ENCODE measurements at places on chromosomes 6 and 20.
A peak's percentile ranks its signal among the peaks of the same experiment; 100 is the strongest.

GRCh38 chr20:41538810-41539596 is 79.2 kb downstream of the CHD6 start:
- no peak for DNase-seq

DNA sequence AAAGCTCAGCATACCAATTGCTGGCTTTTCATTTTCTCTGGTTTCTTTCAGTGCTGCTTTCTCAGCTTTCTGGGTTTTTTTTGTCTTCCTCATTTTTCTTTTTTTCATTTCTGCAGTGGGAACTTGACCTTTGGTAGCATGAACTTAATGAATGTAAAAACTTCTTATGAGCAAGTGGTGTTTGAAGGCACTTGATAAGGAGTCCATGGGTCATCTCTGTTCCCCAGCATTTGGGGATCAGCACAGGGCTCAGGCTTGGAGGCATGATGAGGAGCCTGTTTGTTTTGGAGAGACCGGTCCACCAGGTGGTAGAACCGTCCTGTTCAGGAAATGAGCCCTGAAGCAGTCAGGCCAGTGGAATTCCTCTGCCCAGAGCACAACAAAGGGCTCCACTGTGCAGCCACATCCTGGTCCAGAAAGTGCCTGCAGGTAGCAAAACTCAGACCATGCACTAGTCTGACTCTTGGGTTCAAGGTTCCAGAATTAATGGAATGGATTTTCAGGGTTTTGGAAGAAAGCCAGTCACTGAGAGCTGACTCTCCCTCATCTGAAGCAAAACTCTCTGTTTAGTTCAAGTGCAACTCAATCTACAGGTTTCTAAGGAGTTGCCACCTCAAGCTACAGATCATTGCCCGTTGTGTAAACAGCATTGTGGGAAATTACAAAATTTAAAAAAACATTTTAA is 52.3 kb upstream of the ADGRF1 start:
- DNase-seq: peak; percentile 52

GRCh38 chr20:50996901-50997865 is 25.7 kb downstream of the KCNG1 start:
- DNase-seq: peak; percentile 71

DNA sequence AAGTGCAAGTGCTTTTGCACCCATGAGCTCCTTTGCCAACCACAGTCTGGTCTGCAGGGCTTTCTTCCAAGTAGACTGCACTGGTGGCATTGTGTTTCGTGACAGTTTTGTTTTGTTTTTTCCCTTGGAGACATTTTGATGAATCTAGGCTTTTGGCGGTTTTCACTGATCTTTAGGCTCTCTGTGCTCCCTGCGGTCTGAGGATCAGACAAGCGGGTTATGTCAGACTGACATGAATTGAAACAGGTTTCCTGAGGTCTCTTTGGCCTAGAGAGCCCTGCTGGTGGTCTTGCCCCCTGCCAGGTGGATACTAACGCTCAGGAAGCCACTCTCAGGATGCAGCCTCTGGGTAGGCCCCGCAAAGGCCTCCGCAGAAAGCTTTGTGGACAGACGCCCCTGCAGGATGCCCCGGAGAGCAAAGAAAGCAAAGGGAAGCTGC is 555.4 kb upstream of the AGPAT4 start:
- DNase-seq: no peak

DNA sequence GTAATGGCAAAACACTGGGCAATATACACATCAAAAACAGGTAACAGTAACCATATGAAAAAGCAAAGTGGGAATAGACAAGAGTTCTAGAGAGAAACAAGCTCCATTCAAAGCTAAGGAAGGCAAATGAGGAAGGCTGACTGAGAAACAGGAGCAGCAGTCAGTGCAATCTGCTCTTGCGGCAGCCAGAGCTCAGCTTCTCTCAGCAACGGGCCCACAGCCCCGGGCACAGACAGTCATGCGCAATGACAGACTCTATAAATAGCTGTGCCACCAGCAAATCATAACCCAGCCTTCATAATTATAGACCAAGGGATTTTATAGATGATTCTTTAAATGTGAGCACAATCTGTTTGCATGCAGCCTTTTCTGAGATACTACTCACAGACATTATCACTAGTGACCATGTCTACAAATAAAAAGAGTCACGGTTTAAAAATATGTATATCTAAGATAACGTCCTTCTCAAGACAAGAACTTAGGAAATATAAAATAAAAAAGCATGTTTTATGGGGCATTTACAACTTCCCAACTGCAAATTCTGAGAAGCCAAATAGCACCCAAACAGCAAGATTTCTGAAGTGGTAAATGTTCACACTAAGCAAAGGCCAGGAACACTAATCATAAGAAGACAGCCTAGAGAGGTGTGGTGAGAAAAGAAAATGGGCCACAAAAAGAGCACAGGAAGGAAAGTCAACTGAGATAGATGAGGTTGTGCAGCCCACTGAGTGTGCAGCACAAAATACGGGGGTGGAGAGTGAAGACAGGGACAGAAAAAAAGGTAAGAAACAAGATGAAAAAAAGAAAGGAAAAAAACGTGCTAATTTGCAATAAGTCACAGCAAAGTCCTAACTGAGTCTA is 39.9 kb upstream of the BEND6 start:
- DNase-seq: no peak

- DNase-seq: no peak
These were observed 877.5 kb upstream of the ADGRB3 start for GRCh38 chr6:67757465-67758033.

- DNase-seq: no peak
These were observed 1.8 kb downstream of the RIPOR2 start for GRCh38 chr6:24933868-24934401.

GRCh38 chr6:111686249-111686931 is 80.7 kb upstream of the TRAF3IP2 start:
- DNase-seq: no peak

DNA sequence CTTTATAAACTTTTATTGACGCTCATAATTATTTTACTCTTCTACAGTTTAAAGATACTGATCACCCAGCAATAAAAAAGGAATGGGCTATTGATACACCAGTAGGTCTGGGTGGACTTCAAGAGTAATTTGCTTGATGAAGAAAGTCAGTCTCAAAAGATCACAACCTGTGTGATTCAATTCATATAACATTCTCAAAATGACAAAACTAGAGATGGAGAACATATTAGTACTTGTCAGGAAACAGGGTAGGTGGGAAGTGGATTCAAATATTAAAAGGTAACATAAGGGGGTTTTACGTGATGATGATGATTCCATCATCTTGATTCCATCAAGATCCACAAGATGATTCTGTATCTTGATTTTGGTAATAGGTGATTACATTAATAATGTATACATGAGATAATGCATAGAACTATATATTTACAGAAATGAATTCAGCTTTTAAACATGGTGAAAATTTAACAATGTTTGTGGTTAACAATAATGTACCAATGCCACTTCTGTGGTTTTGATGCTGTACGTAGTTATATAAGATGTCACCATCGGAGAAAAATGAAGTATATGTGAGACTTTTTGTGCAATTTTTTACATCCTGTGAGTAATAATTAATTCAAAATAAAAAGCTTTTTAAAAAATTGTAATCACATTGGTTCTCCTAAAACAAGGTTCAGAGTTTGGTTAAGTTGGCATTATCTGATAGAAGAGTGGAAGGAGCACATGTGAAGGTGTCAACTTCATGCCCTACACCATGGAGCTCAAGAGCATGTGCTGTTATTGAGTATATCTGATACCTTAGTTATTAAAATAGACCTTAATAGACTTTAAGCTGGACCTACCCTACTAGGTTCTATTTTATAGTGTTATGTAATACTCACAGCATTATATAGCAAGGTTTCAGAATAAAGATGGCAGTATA is 66.3 kb upstream of the DYNLRB1 start:
- no peak for DNase-seq

GRCh38 chr20:21099751-21100577 is 6.2 kb downstream of the LINC00237 start:
- DNase-seq: no peak

- no peak for DNase-seq
These were observed 77.8 kb upstream of the BHLHE23 start for GRCh38 chr20:63084563-63084927.

GRCh38 chr6:13741365-13741764 is 29.7 kb upstream of the RANBP9 start:
- no peak for DNase-seq

- DNase-seq: no peak
These were observed 33.8 kb downstream of the BRPF3 start for GRCh38 chr6:36230371-36230770.

GRCh38 chr6:72654071-72654621 is 32.3 kb downstream of the KCNQ5 start:
- DNase-seq: no peak

- no peak for DNase-seq
These were observed 930.3 kb downstream of the QKI start for GRCh38 chr6:164344801-164345291.

DNA sequence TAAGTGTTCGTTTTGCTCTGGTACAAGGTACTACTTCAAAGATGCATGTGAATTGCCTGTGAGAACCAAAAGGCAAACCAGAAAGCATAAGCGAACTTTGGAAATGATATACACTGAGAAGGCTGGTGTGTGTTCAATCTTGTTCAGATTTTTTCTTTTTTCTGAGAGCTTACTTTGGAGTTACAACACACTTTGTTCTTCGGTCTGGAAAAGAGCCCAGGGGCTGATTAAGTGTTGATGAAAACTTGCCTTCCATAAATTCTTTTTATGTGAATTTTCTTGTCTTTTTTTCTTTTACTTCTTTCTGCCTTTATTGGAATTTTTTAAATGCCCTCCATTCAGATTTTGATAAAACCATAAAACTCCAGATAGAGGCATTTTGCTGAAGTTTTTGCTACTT is 395.1 kb upstream of the SASH1 start:
- no peak for DNase-seq

DNA sequence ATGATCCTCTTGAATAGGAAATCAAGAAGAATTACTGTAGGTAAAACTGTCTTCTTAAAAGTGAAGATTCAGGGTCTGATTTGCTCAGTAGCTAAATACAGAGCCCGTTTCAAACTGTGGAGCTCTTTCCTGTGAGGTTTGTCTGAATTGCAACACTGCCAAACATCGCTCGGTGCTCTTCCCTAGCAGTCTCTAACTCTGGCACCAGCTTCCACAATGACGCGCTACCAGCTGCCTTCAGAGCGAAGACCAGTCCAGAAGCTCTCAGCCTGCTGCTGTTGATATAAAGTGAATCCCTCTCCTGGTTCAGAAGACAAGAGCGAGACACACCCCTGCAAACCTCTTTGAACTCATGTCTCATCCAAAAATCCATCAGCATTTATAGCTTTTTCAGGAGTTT is 447.0 kb downstream of the LMBRD1 start:
- DNase-seq: peak; percentile 2

- no peak for DNase-seq
These were observed 5.4 kb downstream of the TRIM26 start for GRCh38 chr6:30207619-30208295.

DNA sequence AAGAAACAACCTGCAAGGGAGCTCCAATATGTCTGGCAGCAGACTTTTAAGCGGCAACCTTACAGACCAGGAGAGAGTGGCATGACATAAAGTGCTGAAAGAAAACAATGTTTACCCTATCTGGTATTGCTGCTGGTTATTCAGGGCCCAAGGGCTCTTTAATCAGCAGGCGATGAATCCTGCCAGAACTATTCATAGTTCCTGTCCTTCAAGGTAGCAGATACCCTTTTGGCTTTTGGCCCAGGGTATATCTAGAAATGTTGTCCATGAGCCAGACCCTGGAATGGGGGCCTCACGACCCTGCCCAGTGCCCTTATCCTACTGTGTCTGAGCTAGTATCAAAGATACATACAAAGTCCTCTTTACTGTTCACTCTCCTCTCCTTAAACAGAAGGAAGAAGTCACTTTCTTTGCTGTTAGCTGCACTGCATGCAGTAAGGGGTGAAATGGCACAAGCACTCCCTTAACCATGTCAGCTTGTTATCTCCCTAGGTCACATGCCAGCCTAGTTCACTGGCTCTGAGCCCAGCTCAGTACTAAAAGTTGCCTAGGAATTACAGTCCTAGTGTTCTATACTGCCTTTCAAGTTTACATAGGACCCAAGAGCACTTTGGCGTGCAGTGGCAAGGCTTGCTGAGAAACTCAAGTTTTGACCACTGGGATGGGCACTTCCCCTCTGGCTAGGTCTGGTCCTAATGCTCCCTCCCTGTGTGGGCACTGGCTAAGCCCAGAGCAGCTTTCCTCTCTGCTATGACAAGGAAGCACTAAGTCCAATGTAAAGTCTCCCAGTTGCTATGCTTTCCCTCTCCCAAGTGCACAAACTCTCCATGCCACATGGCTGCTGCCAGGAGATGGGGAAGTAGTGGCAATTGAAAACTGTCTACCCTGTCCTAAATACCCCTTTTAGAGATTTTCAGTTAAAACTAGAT is 122.0 kb downstream of the HTR1B start:
- DNase-seq: no peak

- no peak for DNase-seq
These were observed at the start of gene APOBEC2 for GRCh38 chr6:41053041-41053440. TSS of gene APOBEC2 (plus strand) at chr6:41053202. CDS start at chr6:41053348, 146 bp downstream.

DNA sequence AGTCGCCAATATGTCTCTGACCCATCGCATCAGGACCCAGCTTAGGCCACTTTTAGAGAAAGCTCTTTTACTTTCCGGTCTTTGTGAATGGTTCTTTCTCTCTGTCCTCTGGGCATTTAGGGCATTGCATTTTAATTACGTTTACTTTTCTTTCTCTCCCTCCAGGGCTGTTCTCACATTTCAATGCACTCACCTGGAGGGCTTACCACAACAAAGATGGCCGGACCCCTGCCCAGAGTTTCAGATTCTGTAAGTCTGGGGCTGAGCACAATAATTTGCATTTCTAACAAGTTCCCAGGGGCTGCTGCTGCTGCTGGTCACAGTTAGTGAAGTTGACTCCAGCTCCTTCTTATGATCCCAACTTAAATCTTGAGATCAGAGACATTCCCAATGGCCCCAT is 3.0 kb downstream of the ANKRD66 start:
- DNase-seq: no peak

GRCh38 chr6:38103921-38104320 is 284.4 kb downstream of the ZFAND3 start:
- no peak for DNase-seq

DNA sequence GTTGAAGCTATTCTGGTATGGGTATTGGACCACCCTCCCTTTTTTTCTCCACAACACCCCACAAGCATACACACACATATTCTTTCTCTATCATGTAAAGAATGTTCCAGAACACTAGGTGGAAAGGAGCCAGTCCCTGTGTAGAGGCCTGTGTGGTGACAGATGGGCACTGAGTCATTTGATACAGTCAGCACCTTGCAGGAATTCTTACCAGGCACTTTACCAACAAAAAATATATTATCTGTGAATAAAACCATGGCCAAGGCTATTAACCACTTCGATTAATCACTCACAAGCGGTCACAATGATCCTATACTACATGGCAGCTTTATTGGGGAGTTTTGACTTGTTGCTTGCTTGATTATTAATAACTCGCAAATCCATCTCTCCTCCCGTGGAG is 149.5 kb downstream of the BFSP1 start:
- DNase-seq: no peak

- DNase-seq: no peak
These were observed 25.9 kb upstream of the ILRUN start for GRCh38 chr6:34722451-34722850.

- no peak for DNase-seq
These were observed 363.4 kb downstream of the CDH26 start for GRCh38 chr20:60321601-60322000.

- DNase-seq: no peak
These were observed 43.6 kb downstream of the MUC22 start for GRCh38 chr6:31053873-31054272.

- DNase-seq: peak; percentile 52
These were observed 16.1 kb downstream of the FGD2 start for GRCh38 chr6:37021356-37022129.

All from urothelium cell line (cell line).